ENCODE measurements at places on chromosomes 7 and 10. TPM values are rescaled to one million over a fixed set of nuclear protein-coding genes. Genes with fewer than 3 reads are reported as not detected.

GRCh38 chr7:55207436-55208125 is 157.6 kb upstream of the LANCL2 start:
- H3K27me3 ChIP-seq = no peaks in the 10 kb centered on the region
- no peak overlapping the region for H3K27ac ChIP-seq
- H3K36me3 ChIP-seq = peaks cover 49% of the 10 kb centered on the region
- H3K4me1 ChIP-seq = no peaks in the 10 kb centered on the region

DNA sequence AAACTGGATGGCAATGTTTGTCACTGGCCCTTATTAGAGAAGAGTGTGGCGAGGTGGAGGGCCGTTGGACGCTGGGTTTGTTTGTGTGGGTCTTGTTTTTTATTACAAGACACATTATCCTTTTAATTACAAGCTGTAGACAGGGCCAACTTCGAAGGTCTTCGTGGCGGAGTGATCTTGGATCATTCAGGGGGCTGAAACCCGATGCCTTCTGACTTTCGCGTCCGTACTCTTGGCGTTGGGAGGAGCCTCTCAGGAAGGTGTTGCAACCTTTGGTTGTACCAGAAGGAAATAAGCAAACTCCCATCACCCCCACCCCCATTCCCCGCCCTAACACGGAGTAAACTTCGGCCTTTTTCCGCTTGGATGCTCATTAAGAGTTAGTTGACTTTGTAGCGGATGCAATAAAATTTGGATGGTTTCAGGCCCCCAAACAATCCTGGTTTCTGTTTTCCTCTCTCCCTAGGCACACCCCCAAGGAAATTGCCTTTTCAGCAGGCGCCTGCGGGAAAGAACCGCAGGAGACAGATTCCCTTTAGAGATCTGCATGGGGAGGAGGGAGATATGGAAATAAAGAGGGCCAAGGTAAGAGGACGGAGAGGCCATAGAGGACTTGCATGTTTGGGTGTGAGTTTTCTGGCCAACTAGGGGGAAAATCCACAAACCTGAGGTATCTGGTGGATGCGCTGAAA is 294.5 kb upstream of the NFE2L3 start:
- peak overlapping the region; percentile 58 for H3K4me3 ChIP-seq
- H3K4me1 ChIP-seq = peaks cover 3% of the 10 kb centered on the region
- H3K27me3 ChIP-seq = peaks cover 14% of the 10 kb centered on the region
- no peaks in the 10 kb centered on the region for H3K36me3 ChIP-seq
- H3K27ac ChIP-seq = peak overlapping the region; percentile 26
- DNase-seq = no peak

DNA sequence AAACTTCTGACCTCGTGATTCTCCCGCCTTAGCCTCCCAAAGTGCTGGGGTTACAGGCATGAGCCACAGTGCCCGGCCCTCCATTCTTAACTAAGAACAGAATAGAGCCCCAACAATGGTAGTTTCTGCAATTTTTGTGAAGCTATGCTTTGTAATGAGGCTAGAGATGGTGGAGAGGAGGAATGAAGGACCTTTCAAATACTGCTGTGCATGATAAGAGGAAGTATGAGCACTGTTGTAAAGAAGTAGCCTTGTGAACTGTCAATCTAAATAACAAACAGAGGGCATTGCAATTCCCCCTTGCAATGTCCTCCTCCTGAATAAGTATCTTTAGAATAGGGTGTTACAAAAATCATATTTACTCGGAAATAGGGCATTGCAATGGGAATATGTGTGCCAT is 70.2 kb downstream of the EVX1 start:
- H3K36me3 ChIP-seq = no peaks in the 10 kb centered on the region
- DNase-seq = no peak
- no peaks in the 10 kb centered on the region for H3K27me3 ChIP-seq
- H3K4me1 ChIP-seq = no peaks in the 10 kb centered on the region
- no peak overlapping the region for H3K4me3 ChIP-seq

DNA sequence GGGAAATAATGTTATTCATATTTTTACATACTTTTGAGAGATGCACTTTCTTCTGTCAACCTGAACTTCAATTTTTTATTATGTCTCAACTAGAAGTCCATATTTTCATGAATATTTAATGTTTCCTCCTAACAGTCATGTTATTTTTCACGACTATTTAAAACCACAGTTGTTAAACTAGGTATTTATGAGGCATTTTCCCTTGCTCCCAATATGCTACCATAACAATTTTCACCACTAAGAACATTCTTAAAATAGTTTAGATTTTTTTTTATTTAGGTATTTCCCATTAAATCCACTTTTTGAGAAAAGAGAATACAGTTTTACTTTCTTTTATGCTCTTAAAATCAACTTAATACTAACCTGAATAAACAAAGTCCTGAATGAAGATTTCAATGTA is 89.4 kb downstream of the JAZF1 start:
- H3K27ac ChIP-seq = no peak overlapping the region
- no peaks in the 10 kb centered on the region for H3K4me1 ChIP-seq
- no peak for DNase-seq
- no peaks in the 10 kb centered on the region for H3K36me3 ChIP-seq
- H3K4me3 ChIP-seq = no peak overlapping the region

Gene HPS1
- 64.3 TPM for total RNA-seq

Gene SLC39A12
- total RNA-seq = not detected
